ENCODE measurements at places on chromosomes 3 and 15. TPM values are rescaled to one million over a fixed set of nuclear protein-coding genes. Genes with fewer than 3 reads are reported as not detected.
A peak's percentile ranks its signal among the peaks of the same experiment; 100 is the strongest.

DNA sequence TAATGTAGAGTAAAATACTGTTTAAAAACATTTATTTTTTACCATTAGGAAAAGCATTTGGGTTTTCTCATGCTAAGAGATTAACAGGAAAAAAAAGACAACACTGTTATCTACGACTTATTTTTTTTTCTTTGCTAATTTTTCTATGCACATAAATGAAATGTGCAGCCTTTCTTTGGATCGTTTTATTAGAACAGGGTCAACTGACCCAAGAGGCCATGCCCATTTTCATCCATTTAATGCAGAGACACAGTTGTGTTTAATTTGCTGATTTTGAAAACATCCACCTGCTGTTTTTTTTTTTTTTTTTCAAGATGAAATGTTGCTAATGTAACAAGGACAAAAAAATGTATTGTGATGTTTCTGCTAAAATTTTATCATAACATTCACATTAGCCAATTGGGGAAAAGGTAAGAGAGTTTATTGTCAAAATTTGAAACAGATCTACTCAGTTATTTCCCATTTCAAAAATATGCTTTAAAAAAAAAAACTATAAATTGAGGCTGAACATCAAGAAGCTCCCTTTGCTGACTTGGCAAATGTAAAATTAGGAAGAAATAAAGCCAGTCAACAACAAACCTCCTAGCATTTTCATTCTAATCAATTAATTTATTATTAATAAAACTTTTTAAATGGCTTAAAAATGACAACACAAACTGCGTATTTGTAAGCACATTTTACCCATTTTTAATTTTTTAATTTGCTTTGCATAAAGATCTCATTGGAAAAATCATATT, 485.2 kb downstream of the ROBO2 start:
- peak; percentile 25 for DNase-seq

Gene EFCAB12
- total RNA-seq: not detected

DNA sequence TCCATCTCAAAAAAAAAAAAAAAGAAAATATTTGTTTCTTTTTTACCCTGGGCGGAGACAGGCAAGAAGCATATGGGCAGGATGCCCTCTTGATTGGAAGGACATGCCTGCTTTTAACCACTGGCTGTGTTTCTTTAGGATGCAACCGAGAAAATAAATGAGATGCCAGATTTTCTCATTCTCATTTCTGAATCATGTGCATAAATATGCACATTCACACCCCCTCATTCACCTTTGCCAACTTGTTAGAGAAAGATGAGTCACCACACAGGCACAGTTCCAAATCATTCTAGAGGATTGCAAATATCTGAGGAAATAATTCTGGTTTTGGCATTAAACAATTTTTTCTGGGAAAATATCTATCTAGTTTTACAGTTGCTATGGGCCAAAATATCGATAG, 3.3 kb downstream of the LIPH start:
- no peak for DNase-seq

Gene PDCD10
- 88.7 TPM for total RNA-seq

DNA sequence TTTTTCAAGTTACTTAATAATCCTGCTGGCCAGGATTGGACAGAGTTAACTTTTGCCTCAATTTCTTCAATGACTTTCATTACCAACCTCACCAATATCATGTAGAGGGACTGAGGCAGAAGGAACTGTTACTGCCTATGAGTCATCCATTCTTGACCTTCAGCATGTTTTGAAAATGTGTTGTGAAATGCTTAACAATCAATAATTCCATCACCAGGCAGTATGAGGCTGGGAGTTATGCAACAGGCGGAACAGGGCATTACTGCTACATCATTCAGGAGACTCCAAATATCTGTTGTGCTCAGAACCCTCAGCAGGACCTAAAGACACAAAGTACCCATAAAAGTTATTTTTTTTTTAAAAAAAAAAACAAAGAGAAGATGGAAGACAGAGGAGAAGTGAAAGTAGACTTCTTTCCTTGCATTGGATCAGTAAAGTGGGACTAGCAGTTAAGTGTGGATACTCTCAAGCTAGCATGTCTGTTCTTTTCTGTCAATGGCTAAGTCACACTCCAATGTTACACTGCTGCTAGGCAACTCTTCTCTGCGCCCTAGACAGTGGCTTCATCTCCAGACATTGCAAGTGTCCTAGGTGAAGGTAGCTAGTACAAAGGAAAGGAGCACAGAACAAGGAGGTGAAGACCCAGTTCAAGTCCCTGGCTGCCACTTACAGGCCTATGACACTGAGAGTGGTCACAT, 184.9 kb upstream of the LPP start:
- no peak for DNase-seq

DNA sequence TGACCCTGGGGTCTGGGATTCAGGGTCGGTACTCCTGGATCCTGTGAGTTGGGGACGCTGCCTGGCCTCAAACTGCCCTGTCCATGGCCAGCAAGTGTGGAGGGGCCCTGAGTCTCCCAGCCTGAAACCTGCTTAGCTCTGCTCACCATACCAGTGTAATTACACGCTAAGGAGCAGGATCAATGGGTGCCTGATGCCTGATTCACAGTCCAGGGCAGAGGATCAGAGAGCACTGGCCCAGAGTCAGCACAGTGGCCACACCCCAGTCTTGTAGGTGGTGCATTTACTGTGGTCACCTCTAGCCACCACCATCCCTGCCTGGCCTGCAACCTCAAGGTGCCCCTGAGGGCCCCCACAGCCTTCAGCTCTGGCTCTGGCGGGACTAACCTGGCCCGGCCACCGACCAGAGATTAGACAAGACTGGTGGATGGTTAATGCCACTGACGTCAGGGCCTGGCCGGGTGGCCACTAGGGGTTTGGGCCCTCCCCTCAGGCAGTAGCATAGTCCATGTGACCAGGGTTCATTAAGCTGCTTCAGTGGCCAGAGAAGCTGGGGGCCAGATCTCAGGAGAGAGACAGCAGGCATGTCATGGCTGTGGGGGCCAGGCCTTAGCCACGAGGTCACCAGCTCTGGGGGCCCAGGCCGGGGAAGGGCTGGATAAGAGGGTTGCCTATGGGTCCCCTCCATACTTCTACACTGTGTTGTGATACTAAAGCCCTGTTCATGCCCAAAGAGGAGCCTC, 3.3 kb upstream of the SLC38A3 start:
- DNase-seq: no peak

DNA sequence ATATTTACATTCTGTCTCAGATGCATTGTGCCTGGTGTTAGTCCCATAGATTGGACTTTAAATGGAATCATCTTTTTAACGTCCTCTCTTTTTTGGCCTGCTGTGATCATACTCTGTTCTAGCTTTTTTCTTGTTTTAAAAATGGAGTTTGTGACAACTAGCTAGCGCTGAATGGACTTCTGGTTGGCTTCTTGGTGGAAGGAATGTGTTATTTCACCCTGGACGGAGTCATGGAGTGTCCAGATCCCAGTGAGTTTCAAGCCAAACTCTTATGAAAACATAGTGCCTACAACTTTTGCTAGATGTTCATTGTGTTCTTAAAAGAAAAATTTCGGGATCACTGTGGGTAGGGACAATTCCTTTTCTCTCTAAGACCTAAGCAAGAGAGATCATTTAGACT, 192.6 kb downstream of the TCF12 start:
- DNase-seq: no peak

GRCh38 chr3:12988728-12989454, 84.3 kb downstream of the IQSEC1 start:
- no peak for DNase-seq

Gene STAC
- 8.9 TPM for total RNA-seq

Gene GOLGA6L9
- 7.3 TPM for total RNA-seq

GRCh38 chr3:156957715-156958114, 131.6 kb downstream of the LEKR1 start:
- DNase-seq: no peak

Gene PP2D1
- total RNA-seq: not detected

DNA sequence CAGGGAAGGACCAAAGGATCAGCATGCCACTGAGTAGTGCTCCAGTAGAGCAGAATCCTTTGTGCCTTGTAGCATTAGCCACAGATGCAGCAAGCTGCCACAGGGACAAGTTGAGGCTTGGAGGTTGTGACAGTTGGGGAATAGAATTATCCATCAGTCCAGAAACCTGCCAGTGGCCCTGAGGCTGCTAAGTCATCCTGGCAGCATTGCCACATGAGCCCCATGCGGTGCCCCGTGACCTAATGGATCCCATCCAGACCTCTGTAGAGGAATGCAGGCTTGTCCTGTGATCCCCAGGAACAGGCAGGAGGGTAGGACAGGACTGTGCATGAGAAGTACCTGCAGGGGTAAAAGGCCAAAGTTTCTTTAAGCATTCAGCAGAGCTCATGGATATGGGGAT, 51.7 kb downstream of the BOC start:
- DNase-seq: no peak

Gene DGKG
- total RNA-seq: 9.3 TPM
